Cardiac muscle cell (in vitro differentiated cells and primary cell): ENCODE measurements at places on chromosomes 1 and 21.
A peak's percentile ranks its signal among the peaks of the same experiment; 100 is the strongest.

- DNase-seq = peak; percentile 39
These were observed at the start of gene ARHGEF16 for GRCh38 chr1:3453891-3454810. Gene ARHGEF16, plus strand, starts transcription at chr1:3454665. Its CDS starts 8,420 bp downstream, at chr1:3463085.

- no peak for DNase-seq
These were observed 9.5 kb downstream of the MR1 start for GRCh38 chr1:181043025-181043888.

- DNase-seq = no peak
These were observed 5.1 kb downstream of the CA14 start for GRCh38 chr1:150262388-150263320.

GRCh38 chr1:56494306-56494705 lies 85.1 kb downstream of the PLPP3 start:
- peak; percentile 67 for DNase-seq

- peak; percentile 27 for DNase-seq
These were observed 27.2 kb upstream of the CLIC4 start for GRCh38 chr1:24717887-24718650.

GRCh38 chr21:17498586-17498985 lies 14.3 kb upstream of the CXADR start:
- no peak for DNase-seq

DNA sequence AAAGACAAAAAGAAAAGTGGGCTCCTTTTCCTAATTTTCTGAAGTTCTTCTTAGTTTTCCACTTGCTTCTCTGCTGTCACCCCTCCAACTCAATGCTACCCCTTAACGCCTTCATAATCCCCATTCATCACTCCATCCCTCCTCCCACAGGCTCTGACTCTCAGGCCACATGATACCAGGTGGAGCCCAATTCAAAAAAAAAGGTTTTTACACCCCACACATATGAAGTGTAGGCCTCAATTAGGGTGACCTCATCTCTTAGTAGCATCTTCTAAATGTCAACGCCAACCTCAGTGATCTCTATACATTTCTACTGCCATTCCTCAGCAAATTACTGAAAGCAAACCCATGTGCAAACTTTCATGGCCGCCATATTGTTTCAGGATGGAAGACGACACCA lies 6.4 kb downstream of the SSBP3 start:
- no peak for DNase-seq

DNA sequence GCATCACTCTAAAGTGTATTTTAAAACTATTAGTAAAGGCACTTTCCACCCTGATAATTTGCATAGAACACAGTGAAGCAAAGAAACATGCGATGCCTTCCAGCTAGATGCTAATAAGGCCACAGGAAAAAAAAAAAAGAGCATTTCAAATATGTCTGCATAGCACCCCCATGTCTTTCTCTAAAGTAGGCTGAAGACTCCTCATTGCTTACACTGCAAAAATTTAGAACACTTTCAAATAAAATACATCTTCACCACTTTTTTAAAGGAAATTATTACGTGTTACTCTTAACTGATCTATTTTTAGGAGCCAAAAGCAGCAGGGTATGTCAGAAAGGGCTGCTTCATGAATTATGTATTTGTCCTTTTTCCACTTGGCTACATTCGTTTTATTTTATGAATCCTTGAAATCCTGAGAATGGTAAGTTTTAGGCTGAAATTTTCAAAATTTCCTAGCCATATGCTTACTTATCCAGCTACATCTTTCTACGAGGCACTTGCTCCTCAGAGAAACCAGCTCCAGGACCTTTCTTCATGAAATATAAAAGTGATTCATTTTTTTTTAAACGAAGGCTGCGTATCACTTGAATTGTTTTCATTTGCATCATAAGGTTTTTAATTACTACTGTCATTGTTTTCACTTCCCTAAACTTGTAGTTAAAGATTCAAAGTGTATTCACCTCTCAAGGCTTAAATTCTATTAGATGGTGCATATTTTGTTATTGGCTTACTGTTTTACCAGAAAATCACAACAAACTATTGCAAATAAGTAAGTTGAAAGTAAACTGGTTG lies 513.0 kb downstream of the PTPRC start:
- no peak for DNase-seq

- peak; percentile 44 for DNase-seq
These were observed 24.2 kb downstream of the TRABD2B start for GRCh38 chr1:47972864-47973432.

GRCh38 chr1:179251675-179252074 lies 22.2 kb upstream of the ABL2 start:
- peak; percentile 77 for DNase-seq

GRCh38 chr1:147722124-147722523 lies 38.3 kb downstream of the GJA5 start:
- DNase-seq = no peak

DNA sequence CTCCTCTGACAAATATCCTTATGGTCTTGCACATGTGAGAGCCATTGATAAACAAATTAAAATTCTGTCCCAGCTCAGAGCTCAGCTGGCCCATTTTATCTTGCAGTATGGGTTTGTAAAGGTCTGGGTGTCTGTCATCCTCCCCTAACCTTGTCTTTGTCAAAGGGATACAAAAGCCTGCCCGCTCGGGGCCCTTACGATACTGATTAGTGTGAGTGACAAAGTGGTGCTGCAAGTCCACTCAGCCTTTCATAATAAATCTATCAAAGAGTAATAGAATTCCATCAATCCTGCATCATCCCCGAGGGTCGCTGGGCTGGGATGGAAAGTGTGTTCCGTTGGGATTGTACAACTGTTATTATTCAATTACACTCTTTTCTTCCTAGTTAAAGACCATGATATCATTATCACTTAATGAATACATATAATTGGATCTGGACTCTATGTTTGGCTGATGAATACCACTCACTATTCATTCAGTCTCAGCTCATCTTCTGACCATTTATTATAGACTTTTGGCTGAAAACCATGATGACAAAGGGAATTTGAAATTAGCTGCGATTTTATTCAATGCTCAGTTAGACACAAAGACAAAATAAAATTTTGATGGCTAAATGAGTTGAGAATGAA lies 122.5 kb upstream of the FOXD3 start:
- DNase-seq = peak; percentile 9

DNA sequence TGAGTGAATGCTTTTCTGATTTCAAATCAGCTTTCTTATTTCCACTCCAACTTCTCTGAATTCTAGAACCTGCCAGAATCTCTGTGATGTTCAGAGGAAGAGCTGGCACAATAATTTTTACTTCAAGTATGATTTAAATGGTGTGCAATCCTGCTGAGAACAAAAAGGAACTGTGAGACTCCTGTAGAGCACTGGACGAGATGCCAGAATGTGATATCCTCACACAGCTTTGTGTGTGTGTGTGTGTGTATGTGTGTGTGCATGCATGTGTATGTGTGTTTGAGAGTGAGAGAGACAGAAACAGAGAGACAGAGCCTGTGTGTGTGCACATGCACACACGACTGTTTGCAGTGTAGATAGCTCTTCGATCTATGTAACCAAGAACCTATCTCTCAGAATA lies 713.6 kb upstream of the ZP4 start:
- DNase-seq = no peak

DNA sequence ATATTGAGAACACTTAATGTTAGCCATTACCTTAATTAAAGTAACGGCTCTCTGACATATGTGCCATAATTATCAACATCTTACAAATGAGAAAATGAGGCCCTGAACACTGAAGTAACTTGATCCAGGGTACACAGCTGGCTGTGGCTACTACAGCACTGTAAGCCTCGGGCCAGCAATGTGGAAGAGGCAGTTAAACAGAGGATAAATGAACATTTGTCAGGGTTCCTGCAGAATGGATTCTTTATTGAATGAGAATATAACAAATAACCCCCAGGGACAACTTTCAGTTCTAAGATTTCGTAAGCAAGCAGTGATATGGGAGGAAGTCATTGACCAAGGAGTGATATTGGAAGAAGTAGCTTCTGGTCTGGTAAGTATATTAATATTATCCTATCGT lies 70.5 kb upstream of the SCYL3 start:
- no peak for DNase-seq

- no peak for DNase-seq
These were observed 45.8 kb downstream of the FOXD2 start for GRCh38 chr1:47483651-47484050.

- no peak for DNase-seq
These were observed 159.7 kb upstream of the CXADR start for GRCh38 chr21:17352996-17353655.

GRCh38 chr1:147892731-147893214 lies 9.8 kb upstream of the GJA8 start:
- peak; percentile 76 for DNase-seq

DNA sequence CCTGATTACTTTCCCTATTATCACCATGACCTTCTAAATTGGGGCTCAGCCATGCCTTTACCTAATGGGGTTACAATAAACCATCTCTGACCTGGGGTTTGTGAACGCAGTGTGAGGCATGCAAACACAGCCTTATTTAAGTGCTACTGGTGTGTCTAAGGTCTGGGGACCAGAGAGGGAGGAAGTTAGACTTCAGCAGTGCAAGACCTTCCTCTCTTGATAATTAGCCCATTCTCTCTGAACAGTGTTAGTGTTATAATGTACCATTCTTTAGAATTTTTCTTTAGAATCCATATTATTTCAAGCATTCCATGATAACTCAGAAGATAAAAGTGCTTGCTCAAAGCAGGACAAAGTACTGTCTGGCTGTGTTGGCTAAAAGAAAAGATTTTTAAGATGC lies 10.5 kb upstream of the LRRC8D start:
- no peak for DNase-seq

DNA sequence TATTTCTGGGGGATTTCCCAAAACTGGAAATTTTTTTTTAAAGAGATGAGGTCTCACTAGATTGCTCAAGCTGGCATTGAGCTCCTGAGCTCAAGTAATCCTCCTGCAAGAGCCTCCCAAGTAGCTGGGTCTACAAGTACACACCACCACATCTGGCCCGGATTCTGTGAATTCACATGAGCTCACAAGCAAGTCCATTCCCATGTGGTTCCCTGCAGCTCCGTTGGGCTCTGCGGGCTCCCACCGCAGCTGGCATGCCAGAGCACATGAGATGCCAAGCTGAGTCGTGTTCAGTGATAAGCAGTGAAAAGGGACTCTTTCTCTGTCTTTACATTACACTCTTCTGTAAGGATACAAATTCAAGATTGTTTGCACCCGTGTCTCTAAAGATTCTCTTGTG lies 21.9 kb upstream of the TTF2 start:
- DNase-seq = no peak

GRCh38 chr1:119711804-119712341 lies at the start of gene PHGDH:
Gene PHGDH, plus strand, starts transcription at chr1:119711934. Its CDS starts 89 bp downstream, at chr1:119712023.
- DNase-seq = peak; percentile 80

DNA sequence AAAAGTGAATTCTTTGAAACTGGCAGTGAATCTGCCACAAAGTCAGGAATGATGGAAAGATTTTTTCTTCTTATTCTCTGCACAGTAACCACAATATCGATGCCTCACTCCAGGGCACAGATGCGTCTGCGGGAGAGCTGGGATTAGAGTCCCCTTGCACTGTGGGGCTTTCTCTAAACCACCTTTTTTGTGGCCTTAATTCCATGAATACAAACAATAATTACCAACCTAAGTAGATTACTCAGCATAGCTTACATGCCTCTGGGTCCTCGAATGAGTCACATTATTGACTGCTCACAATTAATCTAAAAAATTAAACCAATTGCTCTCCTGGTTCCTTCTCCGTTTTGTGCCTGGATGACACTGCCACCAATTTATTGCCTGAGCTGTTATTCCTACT lies 125.8 kb downstream of the KAZN start:
- DNase-seq = no peak

DNA sequence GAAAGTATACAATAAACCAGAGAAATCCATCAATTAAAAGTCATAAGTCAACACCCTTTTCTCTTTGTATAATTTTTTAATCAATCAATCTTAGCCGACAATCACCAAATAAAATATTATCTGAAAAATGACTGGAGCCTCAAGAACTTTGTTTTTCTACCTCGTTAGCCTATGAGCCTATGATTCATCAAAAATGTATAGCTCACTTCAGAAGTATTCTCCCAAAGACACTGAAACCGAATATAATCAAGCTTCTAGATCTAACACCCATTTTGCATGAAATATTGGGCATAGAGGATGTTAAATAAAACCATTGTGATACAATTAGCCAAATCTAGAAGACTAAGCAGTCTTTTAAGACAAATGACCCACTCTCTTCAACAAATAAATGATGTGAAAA lies 17.8 kb upstream of the RSBN1 start:
- DNase-seq = no peak

GRCh38 chr1:101051688-101052638 lies 26.4 kb upstream of the DPH5 start:
- no peak for DNase-seq

DNA sequence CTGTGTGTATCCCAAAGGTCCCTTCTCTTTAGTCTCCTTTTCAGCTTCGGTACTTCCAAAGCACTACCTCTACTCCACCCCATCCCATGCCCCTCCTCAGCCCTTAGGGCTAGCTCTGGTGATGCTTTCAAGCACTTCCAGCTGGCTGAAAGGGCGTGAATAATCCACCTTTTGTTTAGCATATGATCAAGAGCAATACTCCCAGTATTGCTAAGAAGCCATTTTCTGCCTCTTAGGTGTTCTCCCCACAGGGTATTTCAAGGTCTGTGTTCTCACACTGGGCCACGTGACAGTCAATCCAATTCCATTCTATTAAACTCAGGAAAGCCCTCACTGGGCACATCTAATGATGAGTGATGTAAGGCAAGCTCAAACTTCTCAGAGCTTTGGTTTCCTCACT lies 298.5 kb upstream of the PROX1 start:
- DNase-seq = no peak

DNA sequence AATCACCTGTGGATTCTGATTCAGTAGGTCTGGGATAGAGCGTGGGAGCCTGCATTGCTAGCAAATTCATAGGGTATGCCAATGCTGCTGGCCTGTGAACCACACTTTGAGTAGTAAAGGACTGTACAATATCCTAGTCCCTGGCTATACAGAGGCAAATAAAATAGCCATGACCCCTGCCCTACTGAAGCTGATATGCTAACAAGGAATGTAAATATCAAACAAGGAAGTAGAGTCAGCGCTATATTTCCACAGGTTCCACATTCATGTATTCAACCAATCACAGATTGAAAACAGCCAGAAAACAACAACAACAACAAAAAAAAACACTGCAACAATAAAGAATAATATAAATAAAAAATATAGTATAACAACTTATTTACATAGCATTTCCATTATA lies 77.8 kb downstream of the TM2D1 start:
- DNase-seq = no peak
